ENCODE measurements at places on chromosomes 12 and 14.

DNA sequence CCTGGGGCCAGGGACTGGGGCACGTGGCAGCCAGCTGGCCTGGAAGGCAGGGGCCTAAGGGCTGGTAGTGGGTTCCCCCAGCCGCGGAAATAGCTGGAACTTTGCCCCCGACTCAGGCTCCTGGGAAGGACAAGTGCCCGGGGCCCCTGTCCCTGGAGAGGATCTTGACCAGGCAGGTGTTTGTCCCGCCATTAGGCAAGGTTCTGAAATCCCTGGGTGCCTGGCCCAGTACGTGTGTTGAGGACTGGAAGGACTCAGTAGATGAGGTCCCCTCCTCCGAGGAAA is 94.2 kb downstream of the B4GALNT3 start:
- DNase-seq: no peak

DNA sequence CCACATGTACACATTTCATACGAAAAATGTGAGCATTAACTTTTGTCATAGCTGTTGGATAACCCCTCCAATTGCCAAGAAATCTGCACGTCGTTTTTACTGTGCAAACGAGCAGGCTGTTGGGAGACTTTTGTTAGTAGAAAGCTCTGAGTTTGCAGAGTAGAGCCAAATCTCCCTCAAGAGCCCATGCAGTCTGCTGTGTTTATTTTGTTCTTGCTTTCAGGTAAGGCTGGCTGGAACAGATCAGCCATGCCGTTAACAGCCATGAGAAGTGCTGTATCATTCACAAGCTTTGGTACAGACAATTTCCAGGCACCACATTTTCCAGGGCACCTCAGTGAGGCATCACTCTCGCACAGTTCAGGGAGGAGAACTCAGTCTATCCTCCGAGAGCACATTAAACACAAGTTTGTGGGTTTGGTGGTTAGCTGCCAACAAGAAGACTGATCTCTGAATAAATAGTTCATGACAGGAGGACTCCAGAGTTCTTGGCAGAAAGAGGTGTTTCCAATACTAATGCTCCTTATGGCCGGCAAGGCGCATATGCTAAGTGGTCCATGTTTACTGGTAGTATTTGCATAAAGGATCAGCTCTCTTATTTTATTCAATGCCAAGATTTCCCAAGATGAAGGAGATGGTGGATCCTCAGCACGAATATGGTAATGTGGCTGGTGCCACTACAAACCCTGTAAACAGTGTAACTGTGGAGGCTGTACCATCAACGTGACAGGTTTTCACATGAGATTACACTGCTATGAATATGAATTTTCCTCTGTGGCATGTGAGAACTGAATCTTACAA is 30.3 kb upstream of the PELI2 start:
- DNase-seq: no peak

GRCh38 chr12:86349196-86349595 is 93.0 kb upstream of the MGAT4C start:
- no peak for DNase-seq

GRCh38 chr12:33267641-33268040 is 172.0 kb downstream of the SYT10 start:
- no peak for DNase-seq

GRCh38 chr12:49750027-49750995 is 9.0 kb downstream of the TMBIM6 start:
- no peak for DNase-seq

GRCh38 chr12:68159681-68160304 is at the start of gene IFNG:
IFNG (minus strand) TSS chr12:68159740; CDS start chr12:68159615, 125 bp downstream.
- no peak for DNase-seq

GRCh38 chr14:101215927-101216326 is 312.4 kb upstream of the RTL1 start:
- DNase-seq: no peak

DNA sequence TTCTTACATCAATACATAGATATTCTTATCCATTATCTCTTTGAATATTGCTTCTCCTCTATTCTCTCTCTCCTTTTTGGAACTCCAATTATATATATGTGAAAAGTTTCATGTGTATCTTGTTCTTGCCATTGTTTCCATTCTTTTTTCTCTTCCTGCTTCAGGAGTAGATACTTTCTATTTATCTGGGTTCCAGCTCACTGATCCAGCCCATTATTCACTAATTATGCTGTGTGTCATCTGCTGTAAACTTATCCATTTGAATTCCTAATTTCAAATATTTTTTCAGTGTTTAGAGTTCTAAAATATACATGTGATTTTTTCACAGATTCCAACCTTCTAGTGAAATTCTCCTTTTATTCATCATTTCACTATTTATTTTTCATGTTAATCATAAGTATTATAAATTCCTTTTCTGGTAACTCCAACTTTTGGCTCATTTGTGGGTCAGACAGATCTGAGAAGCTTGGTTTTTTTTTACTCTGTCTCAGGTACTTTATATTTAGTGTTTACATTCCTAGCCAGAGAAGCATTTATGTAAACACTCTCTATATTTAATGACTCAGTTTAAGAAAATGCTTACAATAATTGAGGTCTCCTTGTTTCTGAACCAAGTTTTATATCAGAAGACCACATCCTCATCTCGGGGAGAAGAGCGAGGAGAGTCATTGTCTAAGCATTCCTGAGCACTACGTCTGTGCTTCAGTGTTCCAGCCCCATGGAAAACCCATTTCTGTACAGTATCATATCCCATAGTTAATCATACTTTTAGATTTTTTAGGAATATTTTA is 15.9 kb upstream of the AMIGO2 start:
- no peak for DNase-seq

DNA sequence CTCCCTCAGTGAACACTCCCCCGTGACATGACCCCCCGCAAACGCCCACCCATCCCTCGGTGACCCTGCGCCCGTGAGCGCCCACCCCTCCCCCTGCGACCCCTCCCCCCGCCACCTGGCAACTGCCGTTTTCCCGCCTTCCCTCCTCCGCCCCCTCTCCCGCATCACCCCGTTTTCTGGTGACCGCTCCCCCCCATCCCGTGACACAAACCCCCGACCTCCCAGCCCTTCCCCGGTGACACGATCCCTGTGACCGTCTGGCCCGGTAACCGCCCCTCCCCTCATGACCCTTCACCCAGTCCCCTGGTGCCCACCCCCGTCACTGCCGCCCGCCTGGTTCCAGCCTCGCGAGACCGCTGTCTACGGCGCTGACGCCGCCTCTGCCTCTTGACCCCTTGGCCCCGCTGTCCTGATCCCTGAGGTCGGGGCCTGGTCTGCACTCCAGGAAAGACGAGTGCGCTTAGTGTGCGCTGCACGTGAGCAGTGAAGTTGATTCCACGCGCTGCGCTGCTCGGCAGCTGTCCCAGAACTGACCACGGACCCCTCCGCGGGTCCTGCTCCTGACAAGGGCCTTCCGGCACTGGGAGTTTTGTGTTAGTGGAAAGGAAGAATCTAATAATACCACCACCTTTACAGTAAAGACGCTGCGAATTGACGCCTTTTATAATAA is 59.4 kb downstream of the DDX51 start:
- DNase-seq: no peak

DNA sequence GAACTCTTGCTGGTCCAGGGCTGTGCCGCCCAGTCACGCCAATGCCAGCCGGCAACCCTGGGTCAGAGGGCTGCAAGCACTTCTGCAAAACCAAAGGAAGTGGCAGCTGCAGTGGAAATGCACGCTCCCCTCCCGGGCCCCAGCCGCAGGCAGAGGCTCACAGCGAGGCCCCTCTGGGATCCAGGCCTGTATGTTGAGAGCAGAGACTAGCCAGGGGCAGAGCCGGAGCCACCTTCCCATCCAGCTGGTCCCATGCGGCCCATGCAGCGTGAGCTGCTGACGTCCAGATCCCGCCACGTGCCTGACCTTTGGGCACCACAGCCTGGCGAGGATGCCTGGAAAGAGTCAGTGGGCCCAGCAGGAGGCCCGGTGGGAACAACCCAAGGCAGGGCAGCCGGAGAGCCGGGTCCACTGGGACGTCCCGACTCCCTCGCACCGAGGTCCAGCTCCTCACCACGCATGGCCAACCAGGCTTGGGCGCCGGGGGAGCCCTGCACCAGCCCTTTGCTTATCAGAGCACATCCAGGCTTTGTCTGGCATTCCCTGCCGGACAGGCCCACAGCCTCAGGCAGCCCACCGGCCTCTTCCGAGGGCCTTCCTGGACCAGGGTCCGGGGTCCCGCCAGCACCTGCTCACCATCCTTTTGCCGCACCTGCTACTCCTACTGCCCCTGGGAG is 4.3 kb downstream of the GPR132 start:
- DNase-seq: no peak

GRCh38 chr14:101476916-101477553 is 84.3 kb upstream of the DIO3 start:
- no peak for DNase-seq

GRCh38 chr12:127214186-127214585 is 1052.8 kb upstream of the TMEM132C start:
- no peak for DNase-seq

GRCh38 chr12:58939399-58940100 is 19.2 kb upstream of the LRIG3 start:
- DNase-seq: no peak

- peak; percentile 30 for DNase-seq
Observed at GRCh38 chr12:85468356-85469157, 188.5 kb downstream of the ALX1 start.

- DNase-seq: no peak
Observed at GRCh38 chr14:92563359-92563758, 49.8 kb downstream of the RIN3 start.

GRCh38 chr12:60168441-60168840 is 572.6 kb downstream of the SLC16A7 start:
- no peak for DNase-seq

DNA sequence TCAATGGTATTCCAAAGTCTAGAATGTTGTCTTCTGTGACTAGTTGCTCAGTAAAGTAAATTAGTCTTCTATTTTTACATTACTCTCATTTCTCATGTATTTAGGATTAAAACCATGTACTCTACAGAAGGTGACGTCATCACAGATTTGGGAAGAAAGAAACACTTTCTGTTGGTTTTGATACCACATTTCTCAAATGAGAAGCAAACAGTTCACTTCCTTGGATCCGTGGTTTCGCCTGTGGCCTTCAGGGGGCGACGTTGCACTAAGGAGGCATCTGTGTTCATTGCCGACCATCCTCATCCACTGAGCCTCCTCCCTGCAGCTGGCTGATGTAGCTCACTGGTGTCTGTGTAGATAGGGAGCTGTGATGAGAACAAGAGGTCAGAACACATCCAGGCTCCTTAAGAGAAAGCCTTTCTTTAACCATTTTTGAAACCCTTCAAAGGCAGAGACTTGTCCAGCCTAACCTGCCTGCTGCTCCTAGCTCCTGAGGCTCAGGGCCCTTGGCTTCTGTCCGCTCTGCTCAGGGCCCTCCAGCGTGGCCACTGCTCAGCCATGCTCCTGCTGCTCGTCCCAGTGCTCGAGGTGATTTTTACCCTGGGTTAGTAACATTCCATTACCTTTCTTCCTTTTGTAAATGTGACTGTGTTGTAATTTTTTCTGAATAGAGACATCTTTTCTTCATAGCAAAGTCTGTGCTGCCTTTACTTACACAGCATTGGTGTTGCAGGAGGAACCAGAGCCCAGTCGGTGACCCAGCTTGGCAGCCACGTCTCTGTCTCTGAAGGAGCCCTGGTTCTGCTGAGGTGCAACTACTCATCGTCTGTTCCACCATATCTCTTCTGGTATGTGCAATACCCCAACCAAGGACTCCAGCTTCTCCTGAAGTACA is 220.6 kb upstream of the OR4E1 start:
- DNase-seq: no peak

- DNase-seq: no peak
Observed at GRCh38 chr12:508795-509194, 49.1 kb downstream of the B4GALNT3 start.

- DNase-seq: no peak
Observed at GRCh38 chr14:90785471-90785870, 30.8 kb downstream of the TTC7B start.

DNA sequence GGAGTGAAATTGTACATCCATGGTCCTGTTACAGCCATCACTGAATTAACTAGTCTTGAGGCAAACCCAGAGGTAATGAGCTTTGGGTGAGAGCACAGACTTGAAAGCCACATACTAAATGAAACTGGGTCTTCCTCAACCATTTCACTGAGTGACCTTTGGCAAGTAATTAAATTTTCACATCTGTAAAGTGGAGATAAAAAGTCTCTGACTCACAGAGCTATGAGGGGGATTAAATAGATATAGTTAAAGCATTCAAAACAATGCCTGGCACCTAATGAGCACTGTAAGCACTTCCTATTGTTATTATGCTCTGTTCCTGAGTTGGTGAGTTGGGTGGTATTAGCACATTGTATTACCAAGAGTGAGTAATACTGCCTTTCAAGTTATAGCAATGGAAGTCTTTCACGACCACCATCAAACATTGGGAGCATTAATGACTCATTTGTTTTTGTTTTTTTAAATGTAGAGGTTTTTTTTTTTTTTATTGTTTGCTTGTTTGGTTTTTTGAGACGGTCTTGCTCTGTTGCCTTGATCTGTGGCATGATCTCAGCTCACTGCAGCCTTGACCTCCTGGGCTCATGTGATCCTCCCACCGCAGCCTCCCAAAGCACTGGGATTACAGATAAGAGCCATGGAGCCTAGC is 12.5 kb upstream of the STRN3 start:
- no peak for DNase-seq

DNA sequence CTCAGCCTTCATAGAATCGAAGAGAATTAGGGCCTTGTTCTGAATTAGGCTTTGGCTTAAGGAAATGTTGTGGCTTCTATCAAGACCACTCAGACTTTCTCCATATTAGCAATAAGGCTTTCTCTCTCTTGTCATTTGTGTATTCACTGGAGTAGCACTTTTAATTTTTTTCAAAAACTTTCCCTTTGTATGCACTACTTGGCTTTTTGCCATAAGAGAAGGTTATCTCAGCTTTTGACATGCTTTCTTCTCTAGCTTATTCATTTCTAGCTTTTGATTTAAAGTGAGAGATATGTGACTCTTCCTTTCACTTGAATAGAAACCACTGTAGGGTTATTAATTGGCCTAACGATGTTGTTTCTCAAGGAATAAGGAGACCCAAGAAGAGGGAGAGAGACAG is 244.2 kb downstream of the GPHN start:
- DNase-seq: no peak

GRCh38 chr14:43855556-43855955 is 651.5 kb downstream of the FSCB start:
- no peak for DNase-seq

DNA sequence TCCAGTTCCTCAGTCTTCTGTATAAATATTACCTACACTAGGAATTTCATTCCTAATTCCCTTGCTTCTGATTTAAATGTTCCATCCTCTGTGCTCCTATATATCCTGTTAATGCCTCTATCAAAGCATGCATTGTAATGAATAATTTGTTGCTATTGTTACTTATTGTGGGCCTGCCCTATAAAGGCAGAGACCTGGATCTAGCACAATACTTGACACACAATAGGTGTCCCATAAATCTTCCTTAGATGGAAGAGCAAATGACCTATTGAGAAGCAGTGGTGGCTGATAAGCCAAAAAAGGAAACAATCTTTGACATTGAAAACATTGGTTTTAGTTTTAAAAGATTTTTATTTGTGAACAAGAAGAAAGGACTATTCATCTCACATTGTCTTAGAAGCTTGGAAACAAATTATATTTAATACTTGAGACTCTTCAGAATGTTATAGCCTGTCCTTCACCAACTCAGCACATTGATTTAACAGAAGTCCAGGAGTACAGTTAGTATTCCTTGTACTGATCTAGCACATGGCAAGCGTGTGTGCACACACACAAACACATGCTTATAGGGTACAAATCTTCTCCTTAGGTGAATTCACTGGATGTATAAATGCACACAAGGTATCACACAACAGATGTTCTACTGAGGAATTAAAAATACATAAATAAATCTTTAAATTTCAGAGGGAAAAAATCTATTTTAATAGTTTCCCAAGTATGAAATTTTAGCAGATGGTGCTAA is 135.9 kb downstream of the DUSP6 start:
- no peak for DNase-seq

GRCh38 chr12:108955225-108955835 is 65.5 kb downstream of the SVOP start:
- no peak for DNase-seq
